ENCODE measurements at places on chromosomes 11 and 22. TPM values are rescaled to one million over a fixed set of nuclear protein-coding genes. Genes with fewer than 3 reads are reported as not detected.

DNA sequence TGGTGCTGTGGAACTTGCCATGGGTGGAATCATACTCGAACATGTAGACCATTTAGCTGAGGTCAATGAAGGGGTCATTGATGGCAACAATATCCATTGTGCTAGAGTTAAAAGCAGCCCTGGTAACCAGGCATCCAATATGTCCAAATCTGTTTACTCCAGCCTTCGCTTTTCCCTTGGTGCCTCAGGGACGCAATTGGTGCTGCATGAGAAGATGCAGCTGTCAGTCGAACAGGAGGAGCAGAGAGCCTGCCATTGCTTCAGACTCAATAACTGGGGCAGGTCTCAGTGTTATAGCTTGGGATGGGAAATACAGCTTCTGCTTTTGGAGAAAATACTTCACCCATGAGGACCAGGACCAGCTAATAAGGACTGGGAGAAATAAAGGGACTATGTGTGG, 5.0 kb upstream of the MCHR1 start:
- no peak for DNase-seq

- no peak for DNase-seq
These were observed 66.8 kb downstream of the TCF20 start for GRCh38 chr22:42203609-42204008.

DNA sequence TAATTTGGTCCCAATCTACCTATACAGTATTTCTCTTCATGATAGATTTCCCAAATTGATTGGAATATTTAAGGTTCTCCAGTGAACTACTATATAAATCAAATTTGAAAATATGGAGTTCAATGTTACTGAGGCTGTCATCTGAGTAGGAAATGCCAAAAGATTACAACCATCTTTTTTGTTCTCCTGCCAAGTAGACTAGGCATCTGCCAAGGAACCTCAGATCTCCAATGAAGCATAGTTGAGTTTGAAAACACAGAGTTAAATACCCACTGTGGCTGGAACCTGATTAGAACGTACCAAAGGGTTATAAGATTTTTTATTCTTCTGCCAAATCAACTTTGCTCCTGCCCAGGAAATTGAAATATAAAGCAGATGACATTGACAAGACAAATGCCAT, 330.9 kb downstream of the CNTN5 start:
- DNase-seq, result no peak

DNA sequence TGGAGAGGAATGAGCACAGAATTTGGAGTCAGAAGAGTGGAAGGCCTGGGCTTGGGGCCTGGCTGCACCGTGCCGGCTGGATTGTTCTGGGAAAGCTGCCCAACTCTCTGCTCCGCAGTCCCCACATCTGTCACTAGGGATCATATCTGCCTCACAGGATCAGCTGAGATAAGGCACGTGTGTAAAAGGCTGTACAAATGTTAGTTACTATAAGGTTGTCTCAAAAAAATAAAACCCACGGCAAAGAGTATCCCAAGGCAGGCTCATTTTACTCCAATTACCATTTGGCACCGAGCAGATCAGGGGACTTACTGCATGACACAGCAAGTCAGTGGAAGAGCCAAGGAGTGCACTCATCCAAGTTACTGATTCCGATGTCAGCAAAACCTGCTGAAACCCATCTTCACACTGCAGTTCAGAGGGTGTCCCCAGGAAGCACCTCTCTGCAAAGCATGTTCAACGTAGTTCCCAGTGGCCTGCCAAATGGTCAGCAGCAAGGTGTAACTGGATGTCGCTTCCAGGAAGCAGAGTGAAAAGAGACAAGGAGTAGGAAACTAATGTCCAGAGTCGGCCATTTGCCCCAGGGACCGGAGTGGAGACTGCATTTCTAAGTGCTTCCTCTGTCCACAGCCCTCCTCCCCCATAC, 18.1 kb upstream of the MRTFA start:
- DNase-seq, result no peak

GRCh38 chr11:115316696-115317095, 187.5 kb downstream of the CADM1 start:
- no peak for DNase-seq

DNA sequence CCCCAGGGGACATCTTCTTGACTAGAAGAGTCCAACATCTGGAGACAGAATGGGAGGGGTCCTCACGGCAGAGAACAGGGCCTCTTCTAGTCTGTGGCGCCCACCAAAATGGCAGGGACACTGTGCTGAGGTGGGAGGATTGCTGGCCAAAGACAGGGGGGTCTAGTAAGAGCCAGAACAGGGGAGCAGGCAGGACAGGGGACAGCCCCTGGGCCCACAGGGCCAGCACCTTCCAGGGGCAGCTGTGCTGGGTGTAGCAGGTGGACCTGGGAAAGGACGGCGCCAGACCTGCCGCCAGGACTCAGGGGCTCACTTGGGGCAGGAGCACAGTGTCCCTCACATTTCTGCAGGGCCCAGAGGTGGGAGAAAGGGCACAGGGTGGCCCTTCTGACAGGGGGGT, 858 bp upstream of the APOBEC3A start:
- DNase-seq, result no peak

- no peak for DNase-seq
These were observed 37.1 kb downstream of the IGHMBP2 start for GRCh38 chr11:68940651-68941323.

DNA sequence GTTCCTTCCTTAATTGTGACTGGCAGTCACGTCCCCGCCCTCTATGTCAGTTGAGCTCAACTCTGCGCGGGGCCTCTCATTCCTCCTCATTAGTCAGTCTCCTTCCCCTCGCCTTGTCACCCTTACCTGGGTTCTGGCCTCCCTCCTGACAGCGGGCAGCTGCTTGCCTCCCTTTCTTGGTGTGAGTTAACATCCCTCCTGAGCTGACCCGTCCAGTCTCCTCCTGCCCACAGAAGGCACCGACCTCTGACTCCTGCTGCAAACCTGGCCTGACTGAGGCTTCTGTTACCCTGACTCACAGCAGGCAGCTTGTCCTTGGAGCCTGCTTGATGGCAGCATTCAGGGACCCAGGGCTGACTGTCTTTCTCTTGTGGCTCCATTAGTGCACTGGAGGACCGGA, 45.2 kb downstream of the GRIK4 start:
- no peak for DNase-seq

- no peak for DNase-seq
These were observed 47.1 kb upstream of the CTSC start for GRCh38 chr11:88384669-88385005.

DNA sequence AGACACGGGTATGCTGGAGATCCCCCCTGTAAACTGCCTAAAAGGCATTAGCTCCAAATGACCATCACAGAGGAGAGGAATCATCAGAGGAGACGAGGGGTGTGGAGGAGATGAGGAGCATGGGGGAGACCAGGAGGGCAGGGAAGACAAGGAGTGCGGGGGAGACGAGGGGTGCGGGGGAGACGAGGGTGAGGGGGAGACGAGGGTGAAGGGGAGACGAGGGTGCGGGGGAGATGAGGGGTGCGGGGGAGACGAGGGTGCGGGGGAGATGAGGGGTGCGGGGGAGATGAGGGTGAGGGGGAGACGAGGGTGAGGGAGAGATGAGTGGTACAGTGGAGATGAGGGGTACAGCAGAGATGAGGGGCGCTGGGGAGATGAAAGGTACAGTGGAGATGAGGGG, 17.5 kb upstream of the GAL start:
- DNase-seq, result no peak

GRCh38 chr11:32115446-32115845, 24.6 kb downstream of the RCN1 start:
- no peak for DNase-seq

DNA sequence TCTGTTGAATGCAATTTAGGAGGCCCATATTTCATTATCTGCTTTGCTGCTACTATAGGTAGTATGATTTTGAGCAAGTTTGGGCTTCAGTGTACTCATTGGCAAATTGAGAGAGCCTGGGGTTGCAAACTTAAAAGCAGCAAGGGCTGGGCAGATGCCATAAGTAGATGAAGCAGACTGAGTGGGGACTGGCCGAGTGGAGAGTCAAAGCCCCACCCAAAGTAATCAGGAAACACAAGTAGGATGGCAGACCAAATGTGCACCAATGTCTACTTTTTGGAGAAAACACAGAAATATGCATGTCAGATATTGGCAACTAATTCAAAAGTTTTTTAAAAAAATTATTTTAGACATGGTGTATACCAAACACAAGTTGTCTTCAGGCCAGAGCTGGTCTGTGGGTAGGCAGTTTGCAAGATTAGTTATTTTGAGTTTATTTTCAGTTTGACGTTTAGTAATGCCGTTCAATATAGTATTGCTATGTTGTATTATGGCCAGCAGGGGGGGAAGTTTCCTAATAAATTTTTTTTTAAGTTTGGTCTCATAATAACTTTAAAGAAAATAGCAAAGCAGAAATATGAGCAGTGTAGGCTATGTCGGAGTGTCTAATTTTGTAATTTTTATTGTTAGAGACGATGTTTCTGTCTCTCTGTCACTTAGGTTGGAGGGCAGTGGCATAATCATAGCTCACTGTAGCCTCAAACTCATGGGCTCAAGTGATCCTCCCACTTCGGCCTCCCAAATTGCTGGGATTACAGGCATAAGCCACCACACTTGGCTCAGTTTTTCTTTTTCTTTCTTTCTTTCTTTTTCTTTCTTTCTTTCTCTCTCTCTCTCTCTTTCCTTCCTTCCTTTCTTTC, 105.1 kb downstream of the HIPK3 start:
- peak; percentile 15 for DNase-seq

DNA sequence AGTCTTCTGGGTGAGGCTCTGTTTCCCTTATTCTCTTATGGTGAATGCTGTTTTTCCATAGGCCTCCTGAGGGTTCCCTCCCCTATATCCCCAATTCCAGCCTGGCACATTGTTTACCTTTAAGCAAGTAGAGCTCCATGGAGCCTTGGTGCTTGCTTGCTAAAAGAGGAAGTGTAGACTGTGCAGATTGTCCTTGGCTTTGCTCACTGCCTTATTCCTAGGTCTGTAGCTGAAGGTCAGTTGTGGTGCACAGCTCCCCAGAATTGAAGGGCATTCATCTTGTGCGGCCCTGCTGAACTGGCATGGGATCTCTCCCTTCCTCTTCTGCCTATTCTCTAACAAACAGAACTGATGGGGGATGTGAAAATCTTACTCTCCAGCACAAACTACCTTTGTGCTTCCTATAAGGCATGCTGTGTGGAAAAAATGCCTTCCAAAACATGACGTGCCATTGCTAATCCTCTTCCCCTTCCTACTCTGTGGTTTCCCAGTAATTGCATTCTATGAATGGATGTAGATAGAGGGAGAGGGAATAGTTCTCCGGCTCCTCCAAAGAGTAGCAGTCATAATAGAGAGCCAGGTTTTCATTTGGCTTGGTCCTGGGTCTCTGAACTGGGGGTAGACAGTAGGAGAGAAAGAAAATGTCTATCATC, 34.2 kb upstream of the PLET1 start:
- DNase-seq, result no peak

DNA sequence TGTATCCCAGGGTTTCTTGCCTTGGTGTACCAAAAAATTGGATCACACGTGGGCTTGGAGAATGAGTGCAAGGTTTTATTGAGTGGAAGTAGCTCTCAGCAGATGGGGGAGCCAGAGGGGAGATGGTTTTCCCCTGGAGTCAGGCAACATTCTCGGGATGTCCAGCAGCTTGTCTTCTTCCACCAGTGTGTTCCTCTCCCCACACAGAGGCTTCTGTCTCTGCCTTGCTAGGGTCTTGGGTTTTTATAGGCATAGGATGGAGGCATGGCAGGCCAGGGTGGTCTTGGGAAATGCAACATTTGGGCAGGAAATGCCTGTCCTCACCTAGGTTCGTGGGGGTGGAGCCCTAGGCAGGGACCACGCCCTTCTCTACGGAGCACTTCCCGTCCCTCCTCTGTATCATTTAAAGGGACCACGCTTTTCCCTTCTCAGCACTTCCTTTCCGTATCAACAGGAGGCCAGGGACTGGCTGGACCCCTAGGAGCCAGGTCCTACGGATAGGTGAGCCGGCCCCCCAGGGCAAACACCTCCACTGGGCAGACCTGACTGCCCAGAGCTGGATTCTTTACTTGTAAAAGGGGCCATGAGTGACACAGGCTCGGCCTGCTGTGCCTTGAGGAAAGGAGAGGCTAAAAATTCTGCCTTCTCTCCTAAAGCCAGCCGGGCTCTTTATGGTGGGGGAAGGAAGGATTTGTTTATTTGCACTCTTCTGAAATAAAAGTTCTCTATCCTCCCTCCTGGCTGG, 55.3 kb upstream of the CCDC188 start:
- DNase-seq, result peak; percentile 56

DNA sequence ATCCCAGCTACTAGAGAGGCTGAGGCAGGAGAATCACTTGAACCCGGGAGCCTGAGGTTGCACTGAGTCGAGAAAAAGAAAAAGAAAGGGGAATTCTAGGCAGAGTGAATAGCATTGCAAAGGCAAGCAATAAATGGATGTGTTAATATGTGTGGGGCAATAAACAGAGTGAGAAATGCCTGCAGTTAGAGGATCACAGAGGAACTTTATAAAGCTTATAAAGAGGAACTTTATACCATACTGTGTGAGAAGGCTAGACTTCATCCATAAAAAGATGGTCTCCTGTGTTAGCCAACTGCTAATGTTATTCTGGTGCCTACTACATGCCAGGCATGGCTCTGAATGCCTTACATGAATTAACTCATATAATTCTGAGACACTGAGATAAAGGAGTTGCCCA, 841 bp downstream of the B3GNT6 start:
- DNase-seq, result no peak

DNA sequence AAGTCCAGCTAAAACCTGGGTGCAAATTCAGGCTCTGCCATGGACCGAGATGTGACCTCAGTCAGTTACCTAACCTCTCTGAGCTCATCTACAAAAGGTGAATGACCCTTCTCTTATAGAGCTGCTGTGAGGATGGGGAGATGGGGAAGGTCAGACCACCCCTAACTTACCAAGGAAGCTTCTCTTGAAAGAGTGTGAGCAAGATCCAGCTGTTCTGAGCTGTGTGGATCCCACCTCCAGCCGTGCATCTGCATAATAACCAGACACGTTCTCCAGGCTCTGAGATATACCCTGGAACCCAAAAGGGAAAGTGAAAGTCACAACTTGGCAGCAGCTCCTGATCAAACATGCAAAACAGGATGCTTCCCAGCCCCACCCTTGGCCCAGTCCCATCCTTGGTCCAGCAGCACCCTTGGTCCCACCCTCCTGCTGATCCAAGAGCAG, at the start of gene APOL3:
TSS of gene APOL3 (minus strand) at position 257 of the 444 bp plus-strand sequence. CDS start 11,700 bp downstream, outside the sequence.
- peak; percentile 63 for DNase-seq

The ANO9 gene
- polyA plus RNA-seq, result not detected

The POU2AF2 gene
- not detected for polyA plus RNA-seq

The C11orf42 gene
- not detected for polyA plus RNA-seq

The OR52N4 gene
- polyA plus RNA-seq, result not detected

All from immature natural killer cell (primary cell).